ENCODE measurements at places on chromosomes 2 and 18. TPM values are rescaled to one million over a fixed set of nuclear protein-coding genes. Genes with fewer than 3 reads are reported as not detected.

Gene RAB17
- not detected for total RNA-seq

- no peak for DNase-seq
These were observed 9.8 kb downstream of the NRP2 start for GRCh38 chr2:205692104-205692503.

GRCh38 chr18:8705238-8705960 is at the start of gene MTCL1:
Gene MTCL1 (plus strand): TSS chr18:8705556. CDS start chr18:8705661, 105 bp downstream.
- DNase-seq = peak; percentile 41

DNA sequence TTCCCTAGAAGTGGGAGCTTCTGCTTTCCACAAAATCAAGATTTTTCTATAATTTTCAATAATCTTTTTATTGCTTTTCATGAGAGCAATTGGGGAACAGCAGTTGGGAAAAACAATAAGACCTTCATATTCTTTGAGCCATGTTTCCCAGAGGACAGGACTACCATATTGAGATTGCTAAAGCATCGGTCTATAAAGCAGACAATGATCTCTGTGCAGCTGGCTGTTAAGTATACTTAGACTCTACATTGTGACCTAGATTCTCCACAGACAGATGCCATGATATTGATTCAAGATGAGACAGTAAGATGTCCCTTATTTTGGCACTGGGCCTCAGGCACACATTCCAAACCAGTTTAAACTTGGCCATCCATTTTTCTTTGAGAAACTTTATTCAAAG is 1178.7 kb downstream of the SUCLG1 start:
- DNase-seq = no peak

Gene PAPOLG
- total RNA-seq = 14.2 TPM

Gene FARP2
- 24.0 TPM for total RNA-seq

Gene C2orf66
- total RNA-seq = not detected

GRCh38 chr2:127406454-127406853 is 11.8 kb upstream of the PROC start:
- DNase-seq = no peak

GRCh38 chr2:233037078-233037477 is 4.6 kb downstream of the NEU2 start:
- no peak for DNase-seq

Gene CASP8
- 74.3 TPM for total RNA-seq

GRCh38 chr18:10457767-10458166 is 3.3 kb downstream of the APCDD1 start:
- DNase-seq = no peak

Gene LIPT1
- 6.9 TPM for total RNA-seq

DNA sequence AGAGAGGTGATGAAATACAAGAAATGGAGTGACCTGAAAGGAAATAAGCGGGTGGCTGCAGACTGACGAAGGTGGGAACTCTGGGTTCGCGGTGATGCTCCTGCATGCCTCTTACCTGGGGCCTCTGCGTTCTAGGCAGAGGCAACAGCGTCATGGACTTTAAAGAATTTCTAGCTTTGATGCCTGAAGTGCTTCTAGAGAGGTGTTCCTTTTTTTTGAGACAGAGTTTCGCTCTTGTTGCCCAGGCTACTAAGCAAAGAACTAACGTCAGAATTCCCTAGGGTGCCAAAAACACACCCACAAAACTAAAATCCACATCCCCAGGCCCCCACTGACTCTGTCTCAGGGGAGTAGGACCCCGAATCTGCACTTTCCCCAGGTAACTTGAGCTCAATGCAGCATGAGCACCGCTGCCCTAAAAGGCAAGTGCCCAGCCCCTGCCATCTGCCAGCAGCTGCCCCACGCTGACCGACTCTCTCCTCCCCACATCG is 110.5 kb upstream of the ID2 start:
- DNase-seq = no peak

Gene KCNE4
- not detected for total RNA-seq

Gene POMC
- total RNA-seq = 7.8 TPM

- no peak for DNase-seq
These were observed 10.9 kb upstream of the ERBB4 start for GRCh38 chr2:212549463-212549862.

Gene HAAO
- 1.4 TPM for total RNA-seq

Gene ADAM23
- total RNA-seq = 0.07 TPM

Measured in activated naive CD4-positive, alpha-beta T cell treated with anti-CD3 and anti-CD28 coated beads, Interleukin-2, amount 50 U/mL, for 72 hours (primary cell).